Kidney capillary endothelial cell (primary cell): ENCODE measurements at places on chromosomes 7 and 10.
A peak's percentile ranks its signal among the peaks of the same experiment; 100 is the strongest.

GRCh38 chr7:37531225-37531624, 82.6 kb upstream of the ELMO1 start:
- DNase-seq: peak; percentile 62

DNA sequence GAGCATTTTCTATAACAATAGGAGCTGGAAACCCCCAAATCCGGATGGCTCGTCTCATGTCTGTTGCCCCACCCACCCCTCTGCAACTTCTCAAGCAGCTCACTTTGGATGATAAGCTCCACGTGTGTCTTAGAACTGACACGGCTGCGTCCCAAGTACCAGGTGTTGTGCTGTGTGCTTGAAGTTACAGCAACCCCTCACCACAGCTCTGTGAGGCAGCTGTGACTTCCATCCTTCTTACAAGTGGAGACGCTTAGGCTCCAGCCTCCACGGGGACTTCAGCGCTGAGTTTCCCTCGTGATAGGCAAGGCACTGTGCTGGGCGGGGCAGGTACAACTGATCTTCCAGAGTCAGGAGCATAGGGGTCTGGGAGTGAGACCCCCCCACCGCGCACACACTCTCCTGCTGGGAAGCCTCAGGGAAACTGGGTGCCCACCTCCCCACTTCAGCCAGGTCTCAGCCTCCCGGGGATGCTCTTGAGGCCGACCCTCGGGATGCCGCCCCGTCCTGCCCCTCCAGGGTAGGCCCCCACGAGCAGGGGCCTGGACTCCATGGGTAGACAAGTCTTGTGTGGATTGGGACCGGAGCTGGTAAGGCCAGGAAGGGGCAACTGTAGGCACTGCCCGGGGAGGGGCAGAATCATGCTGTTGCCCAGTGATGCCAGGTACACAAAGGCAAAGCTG, 31.4 kb downstream of the EN2 start:
- no peak for DNase-seq

DNA sequence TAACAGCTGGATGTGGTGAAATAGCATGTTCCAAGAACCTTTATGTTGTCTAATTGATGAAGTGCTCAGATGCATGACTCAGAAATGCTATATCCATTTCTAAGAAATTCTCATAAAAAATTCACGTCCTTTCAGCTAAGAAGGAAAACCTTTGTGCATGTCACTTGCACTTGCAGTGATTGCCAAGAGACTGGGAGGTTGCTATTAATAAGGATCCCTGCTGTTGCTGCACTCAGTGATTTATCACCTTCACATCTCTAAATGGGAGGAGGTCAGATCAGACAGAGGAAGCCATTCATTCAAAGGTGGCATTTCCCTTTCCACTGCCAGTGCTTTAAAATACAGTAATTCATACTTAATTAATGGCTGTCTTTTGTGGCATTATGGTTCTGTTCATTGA, 89.5 kb downstream of the THSD7A start:
- peak; percentile 5 for DNase-seq

DNA sequence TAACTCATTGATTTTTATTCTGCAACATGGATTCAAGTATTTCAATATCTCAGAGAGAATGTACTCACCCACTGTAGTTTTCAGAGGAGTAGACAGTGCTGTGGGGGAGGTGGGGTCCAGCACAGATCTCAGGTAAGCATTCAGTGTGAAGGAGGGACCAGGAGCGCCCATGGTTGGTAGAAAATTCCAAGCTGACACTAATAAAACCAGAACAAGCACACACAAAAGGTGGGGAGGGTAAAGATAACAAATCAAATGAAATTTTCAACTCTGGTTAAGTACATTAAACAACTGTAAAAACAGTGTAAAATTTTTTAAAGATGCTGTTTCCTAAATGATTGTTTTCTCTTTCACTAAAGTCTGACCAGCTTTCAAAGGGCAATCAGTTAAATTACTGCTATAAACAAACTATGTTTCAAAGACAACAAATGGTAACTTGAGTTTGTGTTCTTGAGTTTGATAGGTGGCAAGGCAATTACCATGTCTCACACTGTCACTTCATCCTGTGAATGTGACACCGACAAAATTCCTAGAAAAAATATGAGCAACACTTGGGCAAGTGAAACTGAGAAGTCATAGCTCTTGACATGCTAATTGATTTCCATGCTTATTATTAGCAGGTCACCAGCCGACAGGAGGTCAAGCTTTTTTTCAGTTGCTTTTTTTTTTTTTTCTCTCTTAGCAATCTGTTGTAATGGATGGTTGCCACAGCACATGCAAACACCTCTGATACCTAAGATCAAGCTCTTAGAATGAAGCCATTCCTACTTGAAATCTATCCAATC, 205.8 kb upstream of the SLC26A5 start:
- no peak for DNase-seq

DNA sequence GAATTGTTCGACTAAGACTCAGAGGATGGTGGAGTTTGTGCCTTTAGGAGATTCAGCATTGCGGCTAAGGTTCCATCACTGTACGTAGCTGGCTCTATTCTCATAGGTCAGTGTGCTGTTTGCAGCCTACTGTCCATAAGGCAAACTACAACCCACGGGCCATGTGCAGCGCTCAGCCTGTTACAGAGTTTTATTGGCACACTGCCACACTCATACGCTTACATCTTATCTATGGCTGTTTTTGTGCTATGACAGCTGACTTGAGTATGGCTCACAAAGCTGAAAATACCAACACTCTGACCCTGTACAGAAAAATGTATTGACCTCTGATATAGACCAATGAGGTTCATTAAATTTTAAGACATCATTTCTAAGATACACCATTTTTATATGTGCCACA, 114.5 kb downstream of the ARID5B start:
- DNase-seq: no peak

DNA sequence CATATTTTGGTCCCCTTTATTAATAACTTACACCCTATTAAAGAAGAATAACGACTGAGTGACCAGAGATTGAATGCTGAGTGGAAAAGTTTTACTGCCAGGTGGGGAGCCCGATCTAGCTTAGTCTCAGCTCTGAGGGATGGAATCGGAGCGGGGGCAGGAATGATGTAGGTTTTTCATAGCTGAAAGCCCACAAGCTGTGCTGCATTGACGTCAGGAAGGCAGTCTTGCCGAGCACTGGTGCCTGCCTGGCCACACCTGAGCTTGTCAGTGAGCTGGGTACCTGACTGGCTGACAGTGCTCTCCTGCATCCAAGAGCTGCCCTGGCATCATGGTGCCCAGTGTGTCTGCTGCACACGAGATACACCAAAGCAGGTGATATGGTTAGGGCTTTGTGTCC, 34.8 kb downstream of the GRK5 start:
- no peak for DNase-seq

- no peak for DNase-seq
Measured at GRCh38 chr7:116633131-116633988, 38.6 kb upstream of the MET start.

GRCh38 chr10:78756604-78757343, 312.0 kb upstream of the ZMIZ1 start:
- peak; percentile 99 for DNase-seq

DNA sequence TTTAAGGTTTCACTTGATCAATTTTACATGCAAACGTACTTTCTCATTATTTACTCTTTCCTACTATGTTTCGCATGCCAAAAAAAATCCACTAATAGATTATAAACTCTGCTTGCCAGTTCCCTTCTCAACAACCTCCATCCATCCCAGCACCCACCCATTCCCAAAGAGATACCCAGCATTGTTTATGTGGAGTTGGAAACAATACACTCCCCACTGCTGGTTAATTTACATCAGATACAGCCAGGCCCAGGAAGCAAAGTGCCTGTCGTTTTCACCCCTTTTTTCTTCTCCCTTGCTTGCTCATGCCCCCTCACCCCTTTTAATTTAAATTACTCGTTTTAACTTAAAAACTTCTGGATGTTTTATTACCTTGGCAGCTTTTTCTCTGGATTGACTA, 59.9 kb downstream of the HIBADH start:
- no peak for DNase-seq

DNA sequence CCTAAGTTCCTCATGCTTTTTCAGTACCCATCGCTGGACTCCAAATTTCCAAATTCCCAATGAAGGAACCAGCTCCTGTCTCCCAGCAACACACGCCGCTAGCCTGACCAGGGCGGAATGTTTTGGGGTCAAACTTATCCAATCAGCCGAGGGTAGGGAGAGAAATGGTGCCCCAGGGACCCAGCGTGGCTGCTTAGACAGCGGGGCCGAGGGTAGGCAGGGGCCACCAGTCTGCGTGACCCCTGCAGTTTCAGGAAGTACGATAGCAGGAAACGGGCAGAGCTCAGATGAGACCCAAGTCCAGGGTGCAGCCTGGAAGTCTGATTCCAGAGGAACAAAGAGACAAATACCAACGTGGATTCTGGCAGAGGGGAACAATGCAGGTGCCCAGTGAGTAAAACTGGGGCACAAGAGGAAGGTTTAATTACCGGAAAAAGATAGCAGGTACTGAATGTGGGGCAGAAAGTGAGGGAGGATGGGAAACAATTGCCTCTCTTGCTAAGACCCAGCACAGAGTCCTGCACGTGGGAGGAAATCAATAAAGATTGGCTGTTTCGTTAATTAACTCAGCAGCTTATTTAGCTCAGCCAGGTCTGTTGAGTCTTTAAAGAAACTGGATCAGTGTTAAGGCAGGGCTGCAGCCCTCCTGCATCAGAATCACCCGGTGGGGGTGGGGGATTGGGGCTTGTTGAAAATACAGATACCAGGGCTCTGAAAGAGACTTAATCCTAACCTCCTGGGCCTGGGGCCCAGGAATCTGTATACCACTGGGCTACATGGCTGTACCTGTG, 50.4 kb upstream of the NFE2L3 start:
- peak; percentile 33 for DNase-seq

GRCh38 chr7:83574616-83575015, 74.3 kb downstream of the SEMA3E start:
- DNase-seq: no peak
